ENCODE measurements at places on chromosomes 16 and 17. TPM values are rescaled to one million over a fixed set of nuclear protein-coding genes. Genes with fewer than 3 reads are reported as not detected.

The UQCRC2 gene
- 171 TPM for total RNA-seq

The CD7 gene
- total RNA-seq, result not detected

The TBC1D3H gene
- total RNA-seq, result 0.11 TPM

The HS3ST3A1 gene
- total RNA-seq, result 5.9 TPM

The PROCA1 gene
- 0.78 TPM for total RNA-seq

The RAB40B gene
- 9.2 TPM for total RNA-seq

The SMPD3 gene
- 0.26 TPM for total RNA-seq
